ENCODE measurements at places on chromosomes 16 and 17.
A peak's percentile ranks its signal among the peaks of the same experiment; 100 is the strongest.

GRCh38 chr17:40317345-40317873, 8.4 kb downstream of the RARA start:
- DNase-seq = peak; percentile 65

- DNase-seq = no peak
Measured at GRCh38 chr17:55175788-55176427, 88.9 kb upstream of the HLF start.

DNA sequence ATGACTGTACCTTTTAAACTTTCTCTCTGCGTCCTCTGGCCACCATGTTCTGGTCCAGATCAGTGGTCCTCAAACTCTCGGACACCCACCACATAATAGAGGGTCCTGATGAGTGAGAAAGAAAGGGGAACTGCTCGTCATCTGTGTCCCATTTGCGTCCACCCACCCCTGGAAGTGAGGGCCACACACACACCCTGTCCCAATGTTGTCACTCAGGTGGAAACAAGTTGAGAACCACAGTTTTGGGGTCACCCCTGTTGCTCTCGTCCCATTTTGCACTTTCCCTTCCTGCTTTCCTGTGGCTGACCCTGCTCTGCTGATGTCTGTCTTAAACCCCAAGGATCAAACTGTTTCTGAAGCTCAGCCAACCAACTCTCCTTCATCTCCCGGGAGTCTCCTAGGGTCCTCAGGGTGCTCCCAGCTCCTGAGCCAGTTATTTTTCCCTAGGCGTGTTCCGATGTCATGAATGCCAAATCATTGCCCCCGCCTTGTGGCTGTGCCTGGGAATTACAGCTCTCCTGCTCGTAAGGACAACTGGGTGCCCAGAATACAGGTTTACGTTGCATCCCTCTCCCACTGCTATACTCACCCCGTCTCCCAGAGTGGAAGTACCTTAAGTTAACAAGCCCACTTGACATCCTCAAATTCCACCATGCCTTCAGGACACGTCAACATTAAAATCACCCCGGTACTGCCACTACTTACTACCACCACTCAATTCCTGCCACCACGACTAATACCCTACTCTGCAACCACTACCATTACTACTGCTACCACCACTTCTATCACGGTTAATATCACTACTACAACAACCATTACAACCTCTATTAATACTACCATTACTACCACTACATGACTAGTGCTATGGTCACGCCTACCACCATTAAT, 26.0 kb upstream of the HNF1B start:
- peak; percentile 57 for DNase-seq

GRCh38 chr16:57387598-57388354, 15.5 kb downstream of the CX3CL1 start:
- no peak for DNase-seq

- DNase-seq = no peak
Measured at GRCh38 chr16:88636488-88637265, 1.7 kb upstream of the IL17C start.

DNA sequence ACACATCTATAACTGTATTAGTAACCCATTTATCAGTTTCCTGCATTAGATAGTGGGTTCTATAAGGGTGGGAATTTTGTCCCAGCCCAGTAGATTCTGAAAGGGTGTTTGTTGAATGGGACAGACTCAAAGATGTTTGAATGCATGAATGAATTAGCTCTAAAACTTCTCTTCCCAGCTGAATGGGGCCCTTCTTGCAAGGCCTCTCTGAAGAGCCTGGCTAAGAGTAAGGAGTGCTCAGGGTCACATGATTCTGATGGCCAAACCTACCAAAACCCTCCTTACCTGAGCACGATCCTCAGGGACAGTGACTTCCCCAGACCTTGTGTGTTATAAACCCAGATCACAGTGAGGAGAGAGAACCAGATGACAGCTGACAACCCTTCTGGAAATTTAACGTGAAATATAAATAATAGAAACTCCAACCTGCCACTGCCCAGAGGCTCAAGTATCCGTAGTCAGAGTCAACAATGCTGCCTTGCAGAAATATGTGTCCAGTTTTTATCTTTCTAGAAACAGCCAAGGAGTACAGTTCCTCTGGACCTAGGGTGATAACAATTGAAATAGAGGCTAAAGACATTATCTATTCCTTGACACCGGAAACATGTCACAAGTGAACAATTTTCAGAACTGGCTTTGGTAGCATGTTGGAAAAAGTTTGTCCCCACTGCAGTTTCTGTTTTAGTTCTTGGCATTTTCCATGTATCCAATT, 268.9 kb upstream of the MAF start:
- DNase-seq = no peak

GRCh38 chr16:4557973-4558372, 1.8 kb downstream of the C16orf96 start:
- DNase-seq = no peak

DNA sequence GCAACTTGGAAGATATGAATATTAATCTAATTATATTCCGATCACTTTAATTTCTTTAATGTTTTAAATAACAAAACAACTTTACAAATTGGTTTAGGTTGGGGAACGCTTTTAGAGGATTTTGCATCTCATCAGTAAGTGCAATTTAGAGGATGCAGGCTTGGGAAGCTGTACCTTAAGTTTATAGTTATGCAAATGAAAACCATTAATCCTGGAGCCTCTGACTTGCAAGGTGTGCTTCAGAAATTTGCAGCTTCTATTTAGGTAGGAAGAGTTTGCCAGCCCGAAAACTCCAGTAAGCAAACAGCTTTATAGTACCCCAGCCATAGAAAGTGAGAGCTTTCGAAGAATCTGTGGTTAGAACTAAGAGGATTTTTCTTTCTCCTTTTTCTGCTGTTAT, 547.0 kb downstream of the MAF start:
- DNase-seq = no peak

- peak; percentile 60 for DNase-seq
Measured at GRCh38 chr16:85316321-85316919, 204.1 kb upstream of the CIBAR2 start.

GRCh38 chr17:74455821-74456220, 10.6 kb upstream of the CD300A start:
- DNase-seq = no peak

GRCh38 chr16:85259832-85260167, 147.5 kb upstream of the CIBAR2 start:
- no peak for DNase-seq

- no peak for DNase-seq
Measured at GRCh38 chr16:19151310-19151709, 16.7 kb upstream of the SYT17 start.

Measured in activated T-cell treated with anti-CD3 and anti-CD28 coated beads, Interleukin-2, amount 50 U/mL, for 24 hours (primary cell).